ENCODE measurements at places on chromosomes 5 and 9. TPM values are rescaled to one million over a fixed set of nuclear protein-coding genes. Genes with fewer than 3 reads are reported as not detected.

Gene IGFBPL1
- polyA plus RNA-seq = not detected

Gene ARL10
- polyA plus RNA-seq = not detected

Gene TXNDC8
- not detected for polyA plus RNA-seq

Gene FBXO38
- polyA plus RNA-seq = 14.8 TPM

Gene IL9
- polyA plus RNA-seq = not detected

Gene G3BP1
- polyA plus RNA-seq = 60.6 TPM

Gene SLC36A3
- not detected for polyA plus RNA-seq

Gene LOX
- not detected for polyA plus RNA-seq

Gene PCDHB5
- polyA plus RNA-seq = not detected

GRCh38 chr5:31577438-31577837, 45.3 kb downstream of the C5orf22 start:
- H3K27ac ChIP-seq = no peak overlapping the region
- no peaks in the 10 kb centered on the region for H3K27me3 ChIP-seq
- no peak for DNase-seq
- peaks cover 7% of the 10 kb centered on the region for H3K4me1 ChIP-seq
- no peak overlapping the region for H3K4me3 ChIP-seq

GRCh38 chr5:111366388-111366787, 142.2 kb downstream of the CAMK4 start:
- no peak for DNase-seq
- no peaks in the 10 kb centered on the region for H3K27me3 ChIP-seq
- H3K4me3 ChIP-seq = no peak overlapping the region
- no peak overlapping the region for H3K27ac ChIP-seq
- no peaks in the 10 kb centered on the region for H3K4me1 ChIP-seq

- H3K4me3 ChIP-seq = no peak overlapping the region
- no peaks in the 10 kb centered on the region for H3K27me3 ChIP-seq
- DNase-seq = no peak
- H3K4me1 ChIP-seq = no peaks in the 10 kb centered on the region
- no peaks in the 10 kb centered on the region for H3K36me3 ChIP-seq
These were observed 661.2 kb upstream of the SEMA6A start for GRCh38 chr5:117235786-117236185.

DNA sequence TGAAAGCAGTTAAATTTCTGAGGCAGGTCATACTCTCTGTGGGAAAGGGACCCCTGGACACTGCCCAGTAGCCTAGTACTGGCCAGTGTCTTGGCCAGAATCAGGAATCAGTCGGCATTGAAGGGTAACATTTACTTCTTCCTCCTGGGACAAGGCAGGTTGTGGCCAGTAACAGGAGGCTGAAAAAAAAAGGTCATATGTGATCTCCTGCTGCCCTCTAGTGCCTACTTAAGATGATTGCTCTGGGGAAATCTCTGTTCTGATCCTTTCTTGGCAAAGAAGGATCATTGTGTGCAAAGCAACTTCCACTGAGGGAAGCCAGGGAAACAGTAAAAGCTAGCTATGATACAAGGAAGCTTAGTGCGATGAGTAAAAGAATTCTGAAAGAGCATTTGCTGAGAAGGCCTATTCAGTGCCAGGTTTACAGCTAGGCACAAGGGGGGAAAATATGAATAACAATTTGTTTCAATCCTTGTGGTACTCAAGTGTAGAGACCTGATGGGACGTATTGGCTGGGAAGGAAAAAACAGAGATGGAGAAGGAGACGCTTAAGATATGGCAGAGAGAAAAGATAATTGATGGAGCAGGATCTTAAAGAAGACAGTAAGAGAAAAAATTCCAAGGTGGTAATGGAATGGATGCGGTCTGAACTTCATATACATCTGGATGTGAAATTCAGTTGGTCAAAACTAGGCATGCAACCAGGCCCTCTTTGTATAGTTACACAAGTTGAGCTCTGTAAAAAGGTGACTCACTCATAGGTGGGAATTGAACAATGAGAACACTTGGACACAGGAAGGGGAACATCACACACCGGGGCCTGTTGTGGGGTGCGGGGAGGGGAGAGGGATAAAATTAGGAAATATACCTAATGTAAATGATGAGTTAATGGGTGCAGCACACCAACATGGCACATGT, 25.8 kb upstream of the TRIM32 start:
- no peaks in the 10 kb centered on the region for H3K36me3 ChIP-seq
- no peaks in the 10 kb centered on the region for H3K4me1 ChIP-seq
- no peak overlapping the region for H3K27ac ChIP-seq
- no peaks in the 10 kb centered on the region for H3K27me3 ChIP-seq

DNA sequence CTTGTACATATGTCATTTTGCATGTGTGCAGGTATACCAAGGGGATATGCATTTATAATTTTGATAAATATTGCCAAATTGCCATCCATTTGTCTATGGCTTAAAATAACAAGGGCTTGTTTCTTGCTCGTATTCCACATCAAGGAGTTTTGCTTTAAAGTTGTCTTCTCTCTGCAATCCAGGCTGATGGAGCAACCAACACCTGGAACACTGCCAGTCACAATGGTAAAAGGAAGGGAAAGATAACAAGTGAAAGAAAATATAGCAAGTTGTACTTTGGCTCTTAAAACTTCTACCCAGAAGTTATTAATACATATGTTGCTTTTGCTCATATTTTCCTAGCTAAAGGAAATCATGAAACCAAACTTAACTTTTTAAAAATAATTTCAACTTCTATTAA, 156.9 kb downstream of the UNC13B start:
- H3K27me3 ChIP-seq = no peaks in the 10 kb centered on the region
- no peak for DNase-seq
- H3K4me3 ChIP-seq = no peak overlapping the region
- no peaks in the 10 kb centered on the region for H3K36me3 ChIP-seq

DNA sequence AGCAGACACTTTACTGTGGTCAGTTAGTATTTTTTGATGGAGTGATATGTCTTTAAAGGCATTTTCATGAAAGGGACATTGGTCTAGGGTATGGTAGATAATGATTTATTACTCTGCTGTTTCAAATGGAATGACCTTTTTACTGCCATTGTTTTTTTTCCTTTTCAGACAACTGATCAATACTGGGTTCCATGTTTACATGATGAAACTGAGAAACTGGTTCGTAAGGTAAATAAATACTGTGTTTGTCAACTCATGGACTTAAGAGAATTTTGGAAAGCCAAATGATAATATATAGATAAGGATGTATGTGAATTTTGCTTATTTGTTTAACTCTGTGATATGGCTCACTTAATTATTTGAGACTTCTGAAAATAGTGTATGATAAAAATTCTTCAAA, 35.5 kb downstream of the VPS13A start:
- no peak overlapping the region for H3K4me3 ChIP-seq
- H3K4me1 ChIP-seq = no peaks in the 10 kb centered on the region
- no peaks in the 10 kb centered on the region for H3K36me3 ChIP-seq
- DNase-seq = no peak
- no peak overlapping the region for H3K27ac ChIP-seq
- no peaks in the 10 kb centered on the region for H3K27me3 ChIP-seq

- no peak for DNase-seq
- peaks cover 87% of the 10 kb centered on the region for H3K36me3 ChIP-seq
- H3K27me3 ChIP-seq = no peaks in the 10 kb centered on the region
These were observed 9.4 kb downstream of the APTX start for GRCh38 chr9:32991897-32992594.

GRCh38 chr5:178058321-178059012, 54.9 kb upstream of the N4BP3 start:
- H3K36me3 ChIP-seq = no peaks in the 10 kb centered on the region
- H3K4me1 ChIP-seq = no peaks in the 10 kb centered on the region
- no peak overlapping the region for H3K27ac ChIP-seq
- no peak for DNase-seq
- no peaks in the 10 kb centered on the region for H3K27me3 ChIP-seq

DNA sequence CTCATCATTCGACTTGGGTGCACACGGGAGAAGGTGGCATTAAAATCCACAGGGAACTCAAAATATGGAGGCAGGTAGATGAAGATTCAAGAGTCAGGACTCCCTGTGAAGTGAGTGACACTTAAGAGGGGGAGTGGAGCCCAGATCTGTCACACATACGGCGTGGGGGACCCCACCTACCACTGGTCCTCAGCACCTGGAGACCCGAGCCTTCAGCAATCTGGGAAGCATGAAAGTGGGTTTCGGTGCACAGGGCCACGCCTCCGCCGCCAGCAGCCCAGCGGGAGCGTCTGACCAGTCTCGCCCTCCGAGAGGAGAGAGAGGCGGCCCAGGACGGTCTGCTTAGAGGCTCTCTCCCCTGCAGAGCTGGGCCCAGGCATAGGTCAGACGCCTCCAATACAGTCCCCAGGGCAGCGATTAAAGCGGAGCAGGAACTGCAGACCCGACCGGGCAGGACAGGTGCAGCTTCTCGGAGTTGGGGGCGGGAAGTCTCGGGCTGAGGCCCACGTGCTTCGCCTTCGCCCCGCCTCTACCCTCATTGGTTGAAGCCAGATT, 639 bp upstream of the SLC2A8 start:
- no peak for DNase-seq
- H3K36me3 ChIP-seq = no peaks in the 10 kb centered on the region
- H3K27me3 ChIP-seq = peaks cover 7% of the 10 kb centered on the region
- H3K4me3 ChIP-seq = peak overlapping the region; percentile 72
- peaks cover 27% of the 10 kb centered on the region for H3K4me1 ChIP-seq

GRCh38 chr5:179288809-179289185, 56.5 kb downstream of the ADAMTS2 start:
- H3K4me3 ChIP-seq = no peak overlapping the region
- no peaks in the 10 kb centered on the region for H3K36me3 ChIP-seq
- no peak overlapping the region for H3K27ac ChIP-seq

GRCh38 chr9:36450110-36450732, 50.2 kb upstream of the RNF38 start:
- no peak overlapping the region for H3K27ac ChIP-seq
- no peaks in the 10 kb centered on the region for H3K36me3 ChIP-seq
- no peaks in the 10 kb centered on the region for H3K27me3 ChIP-seq
- H3K4me3 ChIP-seq = no peak overlapping the region
- no peak for DNase-seq
- no peaks in the 10 kb centered on the region for H3K4me1 ChIP-seq

- H3K4me3 ChIP-seq = peak overlapping the region; percentile 85
- no peak overlapping the region for H3K27ac ChIP-seq
- no peaks in the 10 kb centered on the region for H3K36me3 ChIP-seq
- DNase-seq = peak; percentile 41
These were observed 475 bp upstream of the GOLM1 start for GRCh38 chr9:86099701-86100364.

GRCh38 chr5:105397749-105398148, 1835.2 kb upstream of the NUDT12 start:
- no peaks in the 10 kb centered on the region for H3K4me1 ChIP-seq
- H3K27ac ChIP-seq = no peak overlapping the region
- DNase-seq = no peak
- no peaks in the 10 kb centered on the region for H3K27me3 ChIP-seq

DNA sequence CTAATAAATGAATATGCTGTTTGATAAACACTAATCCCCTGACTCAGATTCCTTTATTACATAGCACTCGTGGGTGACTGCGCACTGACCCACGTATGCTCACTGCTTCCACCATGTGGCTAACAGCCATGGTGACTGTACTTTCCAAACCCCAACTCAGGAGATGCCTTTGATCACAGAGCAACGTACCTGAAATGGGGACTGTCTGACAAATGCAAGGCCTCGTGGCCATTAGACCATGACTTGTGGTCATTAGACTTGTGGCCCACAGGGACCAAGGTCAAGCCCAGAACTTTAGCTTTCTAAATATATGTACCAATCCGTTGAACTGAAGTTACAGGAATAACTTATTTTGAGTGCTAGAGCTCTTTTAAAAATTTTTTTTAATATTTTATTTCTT, 46.6 kb downstream of the CYFIP2 start:
- no peak overlapping the region for H3K27ac ChIP-seq
- no peaks in the 10 kb centered on the region for H3K27me3 ChIP-seq

GRCh38 chr5:94485067-94485466, 133.3 kb downstream of the KIAA0825 start:
- H3K4me3 ChIP-seq = no peak overlapping the region
- no peaks in the 10 kb centered on the region for H3K4me1 ChIP-seq
- peak; percentile 45 for DNase-seq

GRCh38 chr5:33324667-33325307, 116.0 kb upstream of the TARS1 start:
- no peaks in the 10 kb centered on the region for H3K4me1 ChIP-seq
- H3K36me3 ChIP-seq = no peaks in the 10 kb centered on the region
- no peak overlapping the region for H3K27ac ChIP-seq
- DNase-seq = no peak

DNA sequence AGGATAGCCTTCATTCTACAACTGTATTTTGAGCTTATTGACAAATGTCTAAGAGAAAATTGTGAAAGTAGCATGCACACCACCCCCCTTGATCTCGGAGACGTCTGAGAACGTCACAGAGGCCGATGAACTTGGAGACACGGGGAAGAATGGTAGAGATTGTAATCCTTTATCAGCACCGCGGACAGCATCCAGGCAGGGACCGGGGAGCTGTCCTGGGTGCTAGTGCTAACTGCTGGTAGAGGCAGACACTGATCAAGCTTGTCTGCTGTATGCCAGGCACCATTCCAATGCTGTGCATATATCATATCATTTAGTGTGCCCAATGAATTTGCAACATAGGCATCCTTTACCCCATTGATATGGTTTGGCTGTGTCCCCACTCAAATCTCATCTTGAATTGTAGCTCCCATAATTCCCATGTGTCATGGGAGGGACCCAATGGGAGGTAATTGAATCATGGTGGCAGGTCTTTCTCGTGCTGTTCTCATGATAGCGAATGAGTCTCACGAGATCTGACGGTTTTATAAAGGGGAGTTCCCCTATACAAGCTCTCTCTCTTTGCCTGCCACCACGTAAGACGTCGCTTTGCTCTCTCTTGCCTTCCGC, 98.8 kb downstream of the LHX2 start:
- H3K36me3 ChIP-seq = no peaks in the 10 kb centered on the region
- no peak overlapping the region for H3K27ac ChIP-seq
- no peak overlapping the region for H3K4me3 ChIP-seq
- no peak for DNase-seq
- no peaks in the 10 kb centered on the region for H3K27me3 ChIP-seq
